NCI-H1694 treated with DMSO at 0.1 percent for 48 hours (cell line): ENCODE measurements at places on chromosomes 4 and X.

DNA sequence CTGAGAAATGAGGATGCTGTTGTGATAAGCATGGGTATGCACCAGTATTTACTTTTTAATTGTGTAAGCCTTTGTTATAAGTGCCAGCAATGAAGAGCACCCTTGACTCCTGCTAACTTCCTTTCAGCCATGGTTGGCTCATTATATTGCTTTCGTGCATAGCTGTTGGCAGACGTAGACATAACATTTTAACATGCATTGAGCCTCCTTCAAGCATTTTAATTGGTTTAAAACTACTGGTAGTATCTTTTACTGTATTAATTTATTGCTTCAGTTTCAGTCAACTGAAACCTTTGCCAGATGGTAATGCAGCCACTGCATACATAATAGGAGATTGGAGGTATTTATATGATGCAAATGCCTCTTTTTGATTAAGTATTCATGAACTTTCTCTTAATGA is 1285.4 kb downstream of the PCDH18 start:
- peak; percentile 51 for DNase-seq

- DNase-seq = no peak
These were observed 220.4 kb upstream of the FAM47C start for GRCh38 chrX:36787752-36788151.

GRCh38 chr4:102036619-102037376 is 246.3 kb downstream of the BANK1 start:
- DNase-seq = peak; percentile 93

- DNase-seq = no peak
These were observed 54.2 kb upstream of the SMIM10 start for GRCh38 chrX:134936542-134936941.

DNA sequence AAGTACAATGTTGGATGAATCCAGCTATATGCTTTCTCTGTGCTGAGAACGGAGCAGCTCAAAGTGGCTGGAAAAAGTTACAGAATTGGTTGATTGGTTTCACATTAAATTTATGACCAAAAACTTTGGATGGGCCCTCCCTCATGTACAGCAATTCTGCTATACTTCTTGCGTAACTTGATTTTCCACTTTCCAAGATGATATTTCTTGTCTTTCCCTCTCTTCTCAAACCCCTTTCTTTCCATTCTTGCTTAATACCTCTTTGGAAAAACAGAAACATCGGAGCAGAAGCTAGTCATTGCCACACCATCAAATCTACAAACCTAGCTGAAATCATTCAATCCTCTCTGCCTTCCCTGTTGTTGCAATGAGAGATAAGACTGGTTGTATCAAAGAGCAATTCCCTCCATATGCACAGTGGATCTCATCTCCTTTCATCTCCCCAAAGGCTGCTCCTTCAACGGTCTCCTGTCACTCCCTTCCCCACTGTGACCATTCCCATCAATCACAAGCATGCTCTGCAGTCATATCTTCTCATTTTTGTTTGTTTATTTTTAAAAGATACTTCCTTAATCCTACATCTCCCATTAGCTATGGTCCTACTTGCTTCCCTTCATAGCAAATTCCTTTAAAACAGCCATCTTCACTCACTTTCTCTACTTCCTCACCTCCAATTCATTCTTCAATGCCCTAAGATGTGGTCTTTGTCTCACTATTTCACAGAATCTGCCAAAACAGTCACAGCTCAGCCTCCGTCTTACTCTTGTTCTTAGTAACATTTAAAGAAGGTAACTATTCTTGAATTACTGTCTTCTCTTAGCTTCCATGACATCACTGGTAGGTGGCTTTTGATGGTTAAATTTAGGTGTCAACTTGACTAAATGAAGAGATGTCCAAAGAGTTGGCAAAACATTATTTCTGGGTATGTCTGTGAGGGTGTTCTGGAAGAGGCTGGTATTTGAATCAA is 145.5 kb downstream of the FAM13A start:
- no peak for DNase-seq

- peak; percentile 33 for DNase-seq
These were observed 176.4 kb downstream of the NLGN4X start for GRCh38 chrX:6052111-6052745.

DNA sequence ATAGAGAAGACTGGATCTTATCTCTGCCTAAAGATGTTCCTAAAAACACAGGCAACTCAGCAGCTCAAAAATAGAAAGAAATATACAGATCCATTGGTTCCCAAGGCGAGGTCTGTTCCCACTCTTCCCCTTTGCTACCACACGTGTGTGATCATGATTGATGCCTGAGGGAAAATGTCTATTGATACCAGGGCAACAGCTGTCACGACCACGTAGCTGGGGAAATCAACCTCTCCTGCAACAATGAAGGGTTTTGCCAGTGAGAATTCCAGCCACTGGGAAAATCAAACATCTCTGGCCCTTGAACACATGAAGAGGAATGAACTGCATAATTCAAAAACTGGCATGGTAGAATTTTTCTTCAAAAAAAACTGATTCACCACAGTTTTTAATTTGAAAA is 131.0 kb upstream of the MAP3K15 start:
- no peak for DNase-seq

GRCh38 chr4:153649572-153649991 is 34.5 kb upstream of the TLR2 start:
- DNase-seq = peak; percentile 7

- DNase-seq = no peak
These were observed at the start of gene ARHGAP24 for GRCh38 chr4:85474818-85475630. Gene ARHGAP24 (plus strand): TSS chr4:85475150.

GRCh38 chr4:139048026-139048425 is 32.4 kb downstream of the NOCT start:
- no peak for DNase-seq

DNA sequence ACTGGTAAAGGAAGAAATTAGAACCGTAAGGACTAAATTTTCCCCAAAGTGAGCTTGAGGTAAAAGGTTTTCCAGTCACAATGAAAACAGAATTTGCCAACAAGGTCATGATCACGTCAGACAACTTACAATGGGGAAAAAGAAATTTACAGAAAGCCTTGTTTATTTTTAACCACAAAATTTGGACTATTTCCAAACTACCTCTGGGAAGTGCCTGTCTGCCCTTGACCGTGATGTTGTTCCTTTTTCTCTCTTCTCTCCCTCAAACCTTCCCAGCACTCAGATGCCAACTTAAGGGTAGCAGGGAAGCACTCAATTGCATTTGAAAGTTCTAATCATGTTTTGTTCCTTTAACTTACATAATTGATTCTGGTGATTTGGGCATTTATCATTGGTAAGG is 32.5 kb downstream of the MEPE start:
- DNase-seq = no peak

- DNase-seq = no peak
These were observed 285.3 kb downstream of the ANKRD50 start for GRCh38 chr4:124427095-124427767.
